ENCODE measurements at places on chromosomes 6 and 20.
A peak's percentile ranks its signal among the peaks of the same experiment; 100 is the strongest.

DNA sequence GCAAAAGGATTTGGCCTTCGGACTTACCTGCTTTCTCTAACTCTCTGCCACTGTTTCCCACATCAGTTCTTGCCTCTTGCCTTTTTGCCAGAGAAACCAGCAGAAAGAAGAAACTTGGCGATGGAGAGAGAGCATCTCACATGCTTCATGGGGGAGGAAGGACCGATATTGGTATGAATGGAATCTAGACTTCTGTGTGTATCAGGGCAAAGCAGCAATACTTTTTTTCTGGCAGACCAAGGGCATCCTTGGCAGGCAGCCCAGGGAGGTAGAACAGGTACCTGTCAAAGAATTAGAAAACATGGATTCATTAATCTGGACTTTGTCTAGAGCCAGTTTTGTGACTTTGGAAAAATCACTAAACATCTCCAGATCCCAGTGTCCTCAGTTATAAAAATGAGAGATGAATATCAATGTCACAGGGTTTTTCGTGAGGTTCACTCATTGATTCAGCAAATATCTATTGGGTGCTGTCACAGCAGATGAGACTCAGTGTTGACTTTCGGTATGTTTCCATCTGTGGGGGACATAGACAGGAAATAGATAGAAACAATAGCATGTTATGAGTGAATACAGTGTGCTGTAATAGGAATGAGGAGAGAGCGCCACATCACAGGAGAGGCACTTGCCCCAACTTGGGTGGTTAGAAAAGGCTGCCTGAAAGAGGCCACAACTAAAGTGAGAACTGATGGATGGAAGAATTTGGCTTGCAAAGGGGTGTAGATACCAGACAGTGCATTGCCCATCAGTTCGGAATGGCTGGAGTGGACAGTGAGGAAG is 114.1 kb downstream of the CD83 start:
- no peak for DNase-seq

DNA sequence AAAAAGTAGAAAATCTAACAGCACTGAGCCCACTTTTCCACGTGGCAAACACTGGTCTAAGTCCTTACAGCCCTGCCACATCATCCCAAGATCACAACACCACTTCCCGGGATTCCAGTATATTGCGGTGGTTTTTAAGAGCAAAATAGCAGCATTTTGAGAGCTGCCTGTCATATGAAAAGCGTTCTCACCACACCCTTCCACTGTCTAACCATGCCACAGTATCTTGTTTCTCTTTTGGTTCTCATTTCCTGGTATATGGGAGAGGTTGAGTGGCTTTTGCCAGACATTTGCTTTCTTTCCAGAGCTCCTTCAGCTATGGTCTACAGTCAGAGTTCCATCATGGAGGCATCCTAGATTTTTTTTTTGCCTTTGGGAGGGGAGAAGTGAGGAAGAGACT is 243.0 kb downstream of the TSHZ2 start:
- DNase-seq: no peak

DNA sequence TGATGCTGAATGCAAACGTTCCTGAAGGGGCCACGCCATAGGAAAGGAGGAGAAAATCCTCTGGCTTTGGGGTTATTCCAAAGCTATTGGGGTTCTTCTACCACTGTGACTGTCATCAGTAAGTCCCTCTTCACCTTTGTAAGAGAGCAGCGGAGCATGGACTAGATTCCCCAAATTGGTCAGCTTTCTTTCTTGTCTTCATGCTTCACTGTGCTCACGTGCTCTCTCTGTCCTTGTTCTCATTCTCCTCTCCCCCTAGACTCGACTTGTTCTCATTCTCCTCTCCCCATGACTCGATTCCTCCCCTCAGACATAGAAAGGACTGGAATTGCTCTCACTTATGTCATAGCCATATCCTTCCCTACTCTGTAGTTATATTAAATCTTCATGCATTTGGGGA is 54.8 kb upstream of the ADGRG6 start:
- DNase-seq: no peak

DNA sequence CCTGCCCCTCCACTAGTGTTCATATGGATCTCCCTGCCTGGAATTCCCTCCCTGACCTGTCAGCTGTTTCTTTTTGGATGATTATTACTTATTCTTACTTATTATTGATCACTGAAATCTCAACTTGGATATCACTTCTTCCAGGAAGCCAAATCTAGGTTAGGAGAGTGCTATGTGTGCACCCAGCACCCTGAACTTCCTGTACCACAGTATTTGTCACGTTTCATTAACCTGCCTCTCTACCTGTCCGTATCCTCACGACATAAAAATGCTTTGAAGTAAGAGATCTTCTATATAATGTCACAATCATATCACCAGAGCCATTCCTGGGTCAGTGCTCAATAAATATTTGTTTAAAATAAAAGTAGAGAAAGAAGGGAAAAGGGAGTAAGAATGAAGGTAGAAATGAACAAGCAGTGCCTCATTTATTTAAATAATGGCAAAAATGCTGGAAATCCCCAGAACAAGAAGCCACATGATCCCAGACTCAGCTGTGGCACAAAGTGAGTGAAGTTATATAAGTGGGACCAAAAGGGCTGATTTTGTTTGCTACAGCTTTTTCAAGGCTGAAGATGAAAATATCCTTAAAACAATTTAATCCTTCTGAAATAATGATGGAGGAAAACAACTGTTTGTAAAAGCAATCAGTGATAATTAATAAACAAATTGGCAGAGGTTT is 88.0 kb upstream of the MANEA start:
- no peak for DNase-seq

DNA sequence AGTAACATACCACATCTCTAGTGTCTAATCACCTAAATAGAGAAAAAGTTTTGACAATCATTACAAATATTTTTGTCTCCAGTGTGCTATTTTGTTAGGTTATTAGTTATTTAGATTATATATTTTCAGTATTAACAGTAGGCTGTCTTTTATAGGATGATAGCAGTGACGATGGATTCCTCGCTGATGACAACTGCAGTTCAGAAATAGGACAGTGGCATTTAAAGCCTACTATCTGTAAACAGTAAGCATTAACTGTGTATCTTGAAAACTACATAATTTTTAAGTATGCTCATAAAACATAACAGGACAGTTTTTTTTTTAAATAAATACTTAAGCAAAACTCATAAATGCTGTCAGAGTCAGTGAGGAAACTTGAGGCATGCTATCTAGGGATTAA is 37.9 kb upstream of the MYO6 start:
- DNase-seq: no peak

GRCh38 chr6:140909625-140910024 is 1223.1 kb upstream of the GJE1 start:
- no peak for DNase-seq

GRCh38 chr6:41940759-41941279 is 789 bp downstream of the CCND3 start:
- DNase-seq: peak; percentile 45

GRCh38 chr20:10250902-10251301 is 32.3 kb downstream of the SNAP25 start:
- no peak for DNase-seq

GRCh38 chr6:132932588-132932987 is 118.2 kb downstream of the RPS12 start:
- no peak for DNase-seq

DNA sequence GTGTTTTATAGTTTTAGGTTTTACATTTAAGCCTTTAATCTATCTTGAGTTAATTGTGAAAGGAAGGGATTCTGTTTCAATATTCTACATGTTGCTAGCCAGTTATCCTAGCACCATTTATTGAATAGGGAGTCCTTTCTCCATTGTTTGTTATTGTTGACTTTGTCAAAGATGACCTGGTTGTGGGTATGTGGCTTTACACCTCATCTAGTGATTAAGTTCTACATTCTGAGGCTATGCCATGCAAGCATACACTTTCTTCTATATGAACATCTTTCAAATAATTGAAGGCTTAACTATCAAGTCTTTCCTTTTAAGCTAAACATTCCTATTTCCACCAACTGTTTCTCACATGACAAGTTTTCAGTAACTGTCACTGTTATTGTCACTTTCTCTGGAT is 46.1 kb downstream of the ME1 start:
- no peak for DNase-seq

DNA sequence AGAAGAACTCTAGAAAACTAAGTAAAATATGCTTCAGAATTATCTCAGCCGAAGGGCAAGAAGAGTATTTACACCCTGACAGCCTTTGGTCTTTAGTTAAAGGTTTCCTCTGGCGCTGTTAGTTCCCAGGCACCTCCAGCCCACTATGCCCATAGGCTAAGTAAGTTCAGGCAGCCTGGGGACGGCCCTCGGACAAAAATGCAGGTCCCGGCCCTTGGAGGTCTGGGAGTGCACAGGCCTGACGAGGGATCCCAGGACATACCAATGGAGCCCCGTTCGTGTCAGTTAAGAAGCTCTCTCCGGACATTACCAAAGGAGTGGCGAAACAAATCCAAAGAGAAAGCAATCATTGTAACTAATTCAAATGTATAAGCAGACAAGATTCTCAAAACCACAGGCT is 311.8 kb downstream of the CD83 start:
- no peak for DNase-seq

DNA sequence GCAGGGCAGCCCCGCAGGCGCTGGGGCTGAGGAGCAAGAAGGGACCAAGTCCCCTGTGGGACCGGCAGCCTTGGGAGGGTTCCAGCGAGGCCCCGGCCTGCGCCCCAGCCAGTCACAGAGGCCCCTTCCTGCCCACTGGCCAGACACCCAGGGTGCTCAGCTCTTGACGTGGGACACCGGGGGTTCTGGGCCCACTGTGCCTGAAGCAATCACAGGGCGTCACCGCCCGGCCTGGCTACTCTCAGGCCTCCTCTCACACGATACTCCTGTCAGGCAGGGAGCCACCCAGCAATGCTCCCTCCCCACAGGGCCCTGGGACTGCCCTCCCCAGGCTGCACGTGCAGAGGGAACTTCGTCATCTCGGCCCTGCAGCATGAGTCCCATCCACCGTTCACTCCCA is 14.5 kb downstream of the TAF4 start:
- no peak for DNase-seq

GRCh38 chr6:163287626-163288025 is 126.9 kb upstream of the QKI start:
- DNase-seq: no peak

DNA sequence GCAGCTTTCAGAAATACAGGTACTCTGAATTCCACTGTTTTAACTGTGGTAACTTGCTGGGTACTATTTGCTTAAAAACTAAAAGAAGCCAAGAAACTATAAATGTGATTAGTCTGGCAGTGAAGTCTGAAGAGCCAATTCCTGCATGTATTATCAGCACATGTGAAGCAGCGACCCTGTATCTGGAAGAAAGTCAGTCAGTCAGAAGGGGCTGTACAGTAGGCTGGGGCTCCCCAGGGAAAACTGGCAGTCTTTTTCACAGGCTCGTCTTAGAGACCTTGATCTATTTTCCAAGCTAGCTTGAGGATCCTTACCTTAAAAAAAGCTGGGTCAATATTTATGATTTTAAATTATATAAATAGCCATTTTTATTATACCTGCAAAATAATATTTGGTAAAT is 104.9 kb downstream of the PDSS2 start:
- no peak for DNase-seq

GRCh38 chr6:28658475-28659249 is 133.0 kb downstream of the GPX5 start:
- DNase-seq: no peak

GRCh38 chr6:70277470-70277869 is 25.4 kb downstream of the COL9A1 start:
- no peak for DNase-seq

GRCh38 chr20:51797357-51798025 is 4.8 kb downstream of the SALL4 start:
- DNase-seq: no peak

DNA sequence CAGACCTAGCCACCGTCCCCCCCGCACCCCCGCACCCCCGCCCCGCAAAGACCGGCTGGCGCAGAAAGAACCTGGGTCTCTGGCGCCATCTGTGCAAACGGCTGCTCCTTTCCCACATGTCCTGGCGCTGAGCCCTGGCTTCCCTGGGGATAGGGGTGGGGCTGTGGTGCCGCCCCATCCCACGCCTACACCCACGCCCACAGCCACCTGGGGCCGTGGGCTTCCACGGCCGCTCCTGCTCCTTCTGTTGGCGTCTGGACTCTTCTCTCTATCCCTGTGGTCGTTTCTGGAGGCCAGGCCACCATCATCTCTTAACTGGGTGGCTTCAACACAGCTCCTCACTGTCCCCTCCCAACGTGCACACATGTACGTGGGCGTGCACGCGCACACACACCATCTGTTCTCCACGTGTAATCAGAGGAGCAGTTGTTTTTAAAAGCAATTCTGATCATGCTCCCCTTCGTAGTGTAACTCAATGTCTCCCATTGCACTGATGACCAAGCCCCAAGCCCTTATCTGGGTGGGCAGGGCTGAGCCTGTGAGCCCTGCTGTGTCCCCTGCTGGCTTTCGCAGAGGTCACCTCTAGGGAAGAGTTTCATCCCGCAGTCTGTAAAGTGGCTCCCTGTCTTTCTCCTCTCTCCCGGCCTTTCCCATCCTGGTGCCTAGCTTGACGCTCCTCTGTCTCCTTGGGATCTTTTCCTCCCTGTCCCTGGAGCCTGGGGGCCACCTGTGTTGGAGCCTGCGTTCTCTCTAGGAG is 31.9 kb upstream of the FAM83D start:
- no peak for DNase-seq

DNA sequence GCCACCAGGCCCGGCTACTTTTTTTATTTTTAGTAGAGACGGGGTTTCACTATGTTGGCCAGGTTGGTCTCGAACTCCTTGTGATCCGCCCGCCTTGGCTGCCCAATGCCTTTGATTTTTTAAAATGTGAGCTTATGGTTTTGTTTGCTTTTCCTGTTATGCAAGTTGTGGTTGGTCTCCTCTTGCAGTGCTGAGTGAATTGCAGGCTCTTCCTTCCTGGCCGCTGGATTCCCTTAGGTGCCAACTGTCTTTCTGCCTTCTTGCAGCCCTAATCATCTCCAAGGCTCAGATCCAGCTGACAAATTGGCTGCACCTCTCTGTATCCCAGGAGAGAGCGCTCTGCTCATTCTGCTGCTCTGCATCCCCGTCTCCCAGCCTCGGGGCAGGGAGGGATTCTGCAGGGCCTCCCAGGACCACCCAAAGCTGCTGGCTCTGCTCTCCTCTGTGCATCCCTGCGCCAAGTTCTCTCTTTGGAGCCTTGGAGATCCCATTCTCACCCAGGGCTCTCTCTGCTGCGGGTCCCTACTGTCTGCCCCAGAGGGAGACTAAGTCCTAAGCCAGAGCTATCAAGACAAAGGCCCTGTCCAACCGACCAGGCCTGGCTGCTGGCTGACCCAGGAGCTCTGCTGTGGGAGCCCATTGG is 14.1 kb upstream of the EMILIN3 start:
- no peak for DNase-seq

DNA sequence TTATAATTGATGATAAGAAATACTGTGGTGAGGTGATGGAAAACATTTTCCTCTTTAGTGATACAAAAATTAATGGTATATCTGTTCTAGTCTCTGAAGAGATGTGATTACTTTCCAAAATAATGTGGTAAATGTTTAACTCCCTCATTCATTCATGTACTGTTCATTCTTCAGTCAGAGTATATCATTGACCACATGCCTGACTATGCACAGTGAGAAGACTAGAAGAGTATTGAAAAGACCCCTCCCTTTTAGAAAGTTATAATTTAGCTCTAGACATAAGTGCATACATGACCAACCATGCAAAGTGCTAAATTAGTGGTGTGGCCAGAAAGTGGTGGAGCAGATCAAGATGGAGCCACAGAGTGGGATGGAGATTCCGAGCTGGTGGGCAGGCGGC is 133.0 kb downstream of the CLIC5 start:
- no peak for DNase-seq
